Fibroblast of skin of left quadriceps (primary cell): ENCODE measurements at places on chromosomes 6 and 20.

GRCh38 chr6:106046116-106046853 lies 39.9 kb upstream of the PRDM1 start:
- DNase-seq: no peak

- no peak for DNase-seq
These were observed 51.0 kb downstream of the CPXM1 start for GRCh38 chr20:2749343-2749950.

GRCh38 chr20:427849-428657 lies 20.0 kb downstream of the RBCK1 start:
- no peak for DNase-seq

GRCh38 chr6:56434606-56435005 lies 187.2 kb upstream of the COL21A1 start:
- no peak for DNase-seq

DNA sequence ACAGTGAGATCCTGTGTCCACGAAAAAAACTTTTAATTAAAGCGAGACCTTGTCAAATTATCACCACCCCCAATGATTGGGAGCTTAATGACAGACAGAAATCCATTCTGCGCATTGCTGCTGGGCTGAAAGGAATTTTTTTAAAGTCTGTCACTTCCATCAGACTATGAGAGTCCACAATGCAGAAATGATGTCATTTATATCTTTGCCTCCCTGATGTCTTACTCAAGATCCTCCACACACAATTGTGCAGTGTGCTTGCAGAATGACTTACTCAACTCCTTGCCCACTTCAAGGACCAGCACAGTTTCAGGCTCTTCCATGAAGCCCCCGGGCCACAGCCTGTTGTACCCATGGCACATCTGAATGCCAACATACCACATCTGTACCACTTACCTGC lies 41.0 kb downstream of the GPLD1 start:
- DNase-seq: no peak

DNA sequence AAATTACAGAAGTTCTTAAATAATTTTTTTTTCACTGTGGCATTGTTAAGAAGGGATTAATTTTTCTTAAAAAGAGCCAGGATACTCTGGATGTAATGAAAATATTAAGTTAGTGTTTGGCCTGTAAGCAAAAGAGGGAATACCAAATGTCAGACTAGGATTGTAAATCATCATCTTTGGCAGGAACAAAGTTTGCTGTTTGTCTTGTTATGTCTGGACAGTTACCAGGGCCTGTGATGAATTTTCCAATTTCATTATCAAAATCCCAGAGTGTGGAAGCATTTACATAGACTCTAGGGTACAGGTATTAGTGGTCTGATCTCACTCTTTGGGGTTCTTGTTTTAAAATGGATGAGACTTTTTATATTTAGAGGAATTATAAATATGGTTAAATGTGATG lies 26.1 kb downstream of the CEP57L1 start:
- no peak for DNase-seq
